ENCODE measurements at places on chromosomes 7 and 10.
A peak's percentile ranks its signal among the peaks of the same experiment; 100 is the strongest.

DNA sequence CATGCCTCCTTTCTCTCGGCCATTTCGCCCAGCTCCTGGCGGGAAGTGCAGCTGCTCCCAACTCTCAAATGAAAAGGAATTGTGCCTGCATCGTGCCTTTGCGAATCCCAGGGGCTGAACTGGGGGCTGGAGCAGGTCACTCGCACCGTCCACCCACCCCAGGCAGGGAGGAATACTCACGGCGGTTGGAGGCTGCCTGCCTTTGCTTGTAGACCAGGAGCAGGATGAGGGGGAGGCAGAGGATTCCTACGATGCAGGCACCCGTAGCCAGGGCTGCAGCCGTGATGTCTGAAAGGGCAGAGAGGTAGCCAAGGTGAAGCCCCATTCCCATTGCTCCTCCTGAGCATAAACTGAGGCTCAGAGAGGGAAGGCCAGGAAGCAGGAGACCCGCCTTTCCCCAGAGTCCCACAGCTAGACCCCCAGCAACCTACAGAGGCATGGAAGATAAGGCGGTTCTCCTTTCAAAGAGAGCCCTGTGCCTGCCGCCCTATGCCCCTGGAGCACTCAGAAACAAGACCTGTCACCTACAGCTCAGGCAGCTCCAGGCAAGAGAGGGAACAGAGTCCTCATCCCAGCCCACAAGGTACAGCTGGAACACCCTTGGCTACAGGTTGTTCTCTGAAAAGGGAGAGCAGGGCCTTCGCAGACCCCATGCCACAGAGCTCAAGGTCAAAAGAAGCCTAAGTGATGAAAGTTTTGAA is 18.0 kb downstream of the VSIR start:
- no peak for DNase-seq

DNA sequence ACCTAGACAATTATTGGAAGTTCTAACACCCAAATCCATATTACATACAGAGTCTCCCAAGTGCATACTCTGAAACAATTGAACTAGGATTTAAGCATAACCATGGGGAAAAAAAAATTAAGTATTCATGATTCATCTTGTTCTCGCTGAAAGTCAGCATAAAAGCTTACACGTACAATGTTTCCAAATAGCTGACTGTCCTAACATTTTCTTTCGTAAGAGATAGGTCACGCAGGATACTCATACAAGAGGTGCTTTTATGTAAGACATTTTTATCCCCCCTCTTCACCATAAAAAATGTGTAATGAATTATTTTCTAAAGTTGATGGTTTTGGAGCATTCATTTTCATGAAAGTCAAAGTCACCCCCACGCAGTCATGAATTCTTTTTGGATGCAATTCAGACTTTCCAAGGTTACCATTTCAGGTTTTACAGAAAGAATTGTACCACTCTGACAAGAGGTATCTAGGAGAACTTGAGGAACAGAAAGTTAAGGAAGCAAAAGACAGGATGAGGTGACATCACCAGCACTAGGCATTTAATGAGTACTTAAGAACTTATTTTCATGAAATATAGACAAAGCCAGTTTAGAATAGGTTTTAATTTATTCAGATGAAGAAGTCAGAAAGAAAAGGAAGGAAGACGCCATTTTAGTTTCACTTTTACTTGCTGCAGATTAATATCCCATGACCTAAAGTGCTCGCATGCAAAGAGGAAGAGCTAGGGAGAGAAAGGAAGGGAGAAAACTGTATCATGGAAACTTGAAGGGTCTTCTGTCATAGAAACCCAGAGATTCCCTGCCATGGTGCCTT is 55.8 kb downstream of the TMEM26 start:
- DNase-seq: no peak

GRCh38 chr7:22663357-22663718 is 63.7 kb upstream of the IL6 start:
- no peak for DNase-seq

- DNase-seq: no peak
These were observed 36.7 kb downstream of the GNA12 start for GRCh38 chr7:2807460-2807844.

GRCh38 chr10:34249634-34250033 is 565.5 kb downstream of the PARD3 start:
- DNase-seq: no peak

DNA sequence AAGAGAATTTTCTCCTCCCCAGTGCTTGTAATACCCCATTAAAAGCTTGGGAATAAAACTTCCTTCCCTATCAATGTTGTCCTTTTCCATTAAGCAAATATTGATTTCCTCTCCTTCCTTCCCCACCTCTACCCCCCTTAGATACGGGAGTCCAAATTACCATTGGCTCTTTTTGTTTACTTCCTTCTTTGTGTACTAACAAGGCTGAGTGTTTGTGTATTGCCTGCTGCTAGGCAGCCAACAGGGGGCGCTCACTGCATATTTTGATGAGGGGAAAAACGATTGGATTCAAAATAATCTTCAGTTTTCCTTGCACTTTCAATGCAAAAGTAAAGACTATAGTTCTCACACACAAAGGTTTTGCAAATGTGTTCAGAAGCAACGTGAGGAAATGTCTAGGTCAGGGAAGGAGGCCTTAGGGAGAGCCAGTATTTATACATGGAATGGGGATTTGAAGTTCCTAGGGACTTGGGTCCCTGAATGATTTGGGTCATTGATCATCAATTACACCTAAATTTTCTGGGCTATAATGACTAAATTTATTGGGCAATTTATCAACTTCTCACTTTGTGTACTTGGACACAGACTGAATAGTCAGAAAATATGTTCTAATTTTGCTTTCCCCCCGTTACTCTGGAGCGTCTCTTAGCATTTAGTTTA is 23.6 kb upstream of the VPS41 start:
- DNase-seq: peak; percentile 21

GRCh38 chr7:92058040-92058439 is 76.2 kb downstream of the CYP51A1 start:
- DNase-seq: no peak

DNA sequence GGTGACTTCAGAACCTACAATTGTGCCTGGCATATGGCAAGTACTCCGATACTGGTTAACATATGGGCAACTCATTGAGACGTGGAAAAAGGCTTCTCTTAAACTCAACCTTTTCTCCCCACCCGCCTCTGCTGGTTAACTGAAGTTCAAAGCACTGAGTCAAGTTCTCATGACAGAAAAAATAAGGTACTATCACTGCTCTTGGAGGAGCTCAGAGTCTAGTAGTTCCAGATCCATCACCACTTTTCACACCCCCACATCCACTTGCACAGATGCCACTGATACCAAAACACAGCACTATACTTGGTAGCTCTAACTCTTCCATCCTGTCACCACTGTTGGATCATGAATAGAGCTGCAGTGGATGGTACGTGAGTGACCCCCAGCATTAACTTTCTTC is 36.2 kb downstream of the CCDC6 start:
- no peak for DNase-seq

- no peak for DNase-seq
These were observed 12.4 kb downstream of the SMKR1 start for GRCh38 chr7:129514683-129515082.

DNA sequence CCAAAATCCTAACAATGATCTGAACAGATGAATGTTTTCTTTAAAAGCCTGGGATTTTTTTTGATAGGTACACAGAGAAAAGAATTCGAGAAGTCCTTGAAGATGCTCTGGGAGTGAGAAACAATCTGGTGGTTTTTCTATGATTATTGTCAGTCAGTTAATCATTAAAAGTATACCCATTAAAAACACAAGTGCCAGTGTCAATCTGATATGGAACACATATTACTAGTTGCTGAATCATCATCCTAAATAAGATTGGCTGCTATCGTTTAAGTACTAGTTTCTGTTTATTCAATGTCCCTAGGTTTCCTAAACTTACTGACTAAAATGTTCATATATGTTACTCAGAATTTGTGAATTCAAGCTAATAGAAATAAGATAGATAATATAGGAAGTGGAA is 16.1 kb downstream of the COL28A1 start:
- no peak for DNase-seq

GRCh38 chr10:74925708-74926107 is 99.3 kb downstream of the KAT6B start:
- no peak for DNase-seq

GRCh38 chr10:110348336-110348735 is 43.6 kb upstream of the SMNDC1 start:
- no peak for DNase-seq

DNA sequence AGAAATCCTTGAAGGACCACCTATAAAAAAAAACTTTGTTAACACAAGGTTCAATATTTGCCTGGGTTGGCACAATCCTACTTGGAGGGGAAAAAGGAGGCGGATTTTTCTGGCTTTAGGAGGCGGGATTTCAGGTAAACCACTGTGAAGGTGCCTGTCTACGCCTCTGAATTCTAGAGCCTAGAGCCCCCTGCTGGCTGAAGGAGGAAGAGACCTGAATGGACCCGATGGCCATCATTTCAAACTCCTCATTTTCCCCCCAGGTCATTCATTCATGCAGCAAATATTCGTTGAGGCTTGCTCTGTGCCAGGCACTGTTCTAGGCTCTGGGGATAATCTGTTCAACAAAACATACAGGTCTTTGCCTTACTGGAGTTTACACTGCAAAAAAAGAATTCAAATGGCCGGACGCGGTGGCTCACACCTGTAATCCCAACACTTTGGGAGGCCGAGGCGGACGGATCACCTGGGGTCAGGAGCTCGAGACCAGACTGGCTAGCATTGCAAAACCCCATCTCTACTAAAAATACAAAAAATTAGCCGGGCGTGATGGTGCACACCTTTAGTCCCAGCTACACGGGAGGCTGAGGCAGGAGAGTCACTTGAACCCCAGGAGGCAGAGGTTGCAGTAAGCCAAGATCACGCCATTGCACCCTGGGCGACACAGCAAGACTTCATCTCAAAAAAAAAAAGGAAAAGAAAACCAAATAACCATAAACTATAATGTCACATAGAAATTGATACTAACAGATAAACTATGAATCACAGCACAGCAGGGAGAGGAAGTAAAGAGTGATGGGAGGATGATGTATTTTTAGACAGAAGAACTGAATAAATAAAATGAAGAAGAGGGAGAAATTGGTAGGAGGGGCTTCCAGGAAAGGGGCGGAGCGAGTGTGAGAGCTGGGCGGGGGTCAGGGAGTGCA is 90.1 kb upstream of the NFE2L3 start:
- DNase-seq: peak; percentile 58
